HT-29 (cell line): ENCODE measurements at places on chromosomes 7 and 10.

- DNase-seq, result no peak
Observed at GRCh38 chr7:39663263-39663662, 39.9 kb downstream of the RALA start.

GRCh38 chr10:122748496-122748895 lies 48.9 kb upstream of the C10orf120 start:
- no peak for DNase-seq

DNA sequence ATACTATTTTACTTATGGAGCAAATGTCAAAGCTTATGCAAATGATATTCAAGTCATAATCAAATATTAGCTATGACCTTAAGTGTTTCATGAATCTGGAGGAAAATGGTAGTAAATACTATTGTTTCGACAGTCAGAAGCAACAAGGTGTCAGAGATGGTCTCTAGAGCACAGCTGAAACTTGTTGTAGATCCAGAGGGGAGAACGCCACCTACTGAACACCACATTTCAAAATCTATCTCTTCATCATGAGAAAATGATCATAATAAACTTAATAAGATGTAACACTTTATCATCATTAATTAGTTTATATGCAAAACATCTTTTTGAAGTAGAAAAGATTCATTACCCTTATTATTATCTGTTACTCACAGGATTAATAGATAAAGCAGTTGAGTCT lies 418.7 kb downstream of the GATA3 start:
- no peak for DNase-seq

GRCh38 chr7:38630720-38631673 lies at the start of gene AMPH:
Gene AMPH, minus strand, starts transcription at chr7:38631373. Its CDS starts 22 bp downstream, at chr7:38631351.
- no peak for DNase-seq

- peak; percentile 16 for DNase-seq
Observed at GRCh38 chr10:89279421-89279869, 22.4 kb upstream of the IFIT2 start.

DNA sequence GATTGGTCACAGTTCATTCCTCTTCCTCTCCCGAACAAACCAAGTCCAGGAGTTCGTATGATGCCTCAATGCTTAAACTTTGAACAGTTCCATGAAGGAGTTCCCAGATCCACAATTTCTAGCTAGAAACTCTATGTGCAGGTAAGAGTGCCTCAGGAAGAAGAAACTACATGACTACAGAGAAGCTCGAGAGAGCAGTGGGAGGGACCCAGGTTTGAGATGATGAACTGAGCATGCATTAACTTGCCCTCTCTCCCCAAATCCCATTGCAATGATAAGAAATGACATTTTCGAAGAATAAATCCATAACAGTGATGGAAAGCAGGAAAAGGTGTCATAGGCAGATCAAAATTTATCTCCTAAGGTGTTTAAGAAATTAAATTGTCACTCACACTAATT lies 140.6 kb upstream of the JCAD start:
- no peak for DNase-seq

DNA sequence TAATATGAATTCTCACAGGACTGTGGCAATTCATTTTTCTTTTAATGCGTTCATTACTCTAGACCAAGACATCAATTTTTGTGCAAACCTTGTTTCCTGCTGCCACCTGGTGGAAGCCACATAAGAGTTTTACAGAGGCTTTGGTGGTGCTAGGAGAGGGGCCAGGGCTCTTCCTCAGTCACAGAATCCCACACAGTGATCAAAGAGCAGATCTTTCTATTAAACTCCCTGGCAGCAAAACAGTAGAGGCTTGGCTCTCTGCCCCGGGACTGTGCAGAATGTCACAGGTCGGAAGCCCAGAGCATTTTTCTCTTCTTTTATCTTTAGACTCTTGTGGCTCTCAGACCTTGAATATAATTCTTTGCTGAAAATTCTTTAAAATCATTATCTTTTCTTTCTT lies 506.4 kb upstream of the C7orf33 start:
- DNase-seq, result peak; percentile 81

GRCh38 chr7:30253796-30254165 lies 30.6 kb upstream of the ZNRF2 start:
- DNase-seq, result peak; percentile 13

DNA sequence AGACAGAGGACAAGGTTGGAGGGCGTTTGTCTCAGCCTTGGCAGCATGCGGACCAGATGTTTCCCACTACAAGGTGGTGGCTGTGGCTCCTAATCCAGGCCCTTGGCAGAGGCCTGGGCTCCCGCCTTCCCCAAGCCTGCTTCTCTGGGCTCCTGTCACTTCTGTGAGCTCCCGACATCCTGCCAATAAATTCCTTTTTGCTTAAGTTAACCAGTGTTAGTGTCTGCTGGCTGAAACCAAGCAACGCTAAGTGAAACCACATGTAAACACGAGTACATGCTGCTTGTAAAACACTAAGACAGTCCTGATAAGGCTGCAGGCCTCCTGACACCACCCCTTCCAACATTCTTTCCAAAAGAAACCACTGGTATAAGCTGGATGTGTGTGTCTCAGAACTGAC lies 263.6 kb upstream of the ZMIZ1 start:
- DNase-seq, result peak; percentile 92

DNA sequence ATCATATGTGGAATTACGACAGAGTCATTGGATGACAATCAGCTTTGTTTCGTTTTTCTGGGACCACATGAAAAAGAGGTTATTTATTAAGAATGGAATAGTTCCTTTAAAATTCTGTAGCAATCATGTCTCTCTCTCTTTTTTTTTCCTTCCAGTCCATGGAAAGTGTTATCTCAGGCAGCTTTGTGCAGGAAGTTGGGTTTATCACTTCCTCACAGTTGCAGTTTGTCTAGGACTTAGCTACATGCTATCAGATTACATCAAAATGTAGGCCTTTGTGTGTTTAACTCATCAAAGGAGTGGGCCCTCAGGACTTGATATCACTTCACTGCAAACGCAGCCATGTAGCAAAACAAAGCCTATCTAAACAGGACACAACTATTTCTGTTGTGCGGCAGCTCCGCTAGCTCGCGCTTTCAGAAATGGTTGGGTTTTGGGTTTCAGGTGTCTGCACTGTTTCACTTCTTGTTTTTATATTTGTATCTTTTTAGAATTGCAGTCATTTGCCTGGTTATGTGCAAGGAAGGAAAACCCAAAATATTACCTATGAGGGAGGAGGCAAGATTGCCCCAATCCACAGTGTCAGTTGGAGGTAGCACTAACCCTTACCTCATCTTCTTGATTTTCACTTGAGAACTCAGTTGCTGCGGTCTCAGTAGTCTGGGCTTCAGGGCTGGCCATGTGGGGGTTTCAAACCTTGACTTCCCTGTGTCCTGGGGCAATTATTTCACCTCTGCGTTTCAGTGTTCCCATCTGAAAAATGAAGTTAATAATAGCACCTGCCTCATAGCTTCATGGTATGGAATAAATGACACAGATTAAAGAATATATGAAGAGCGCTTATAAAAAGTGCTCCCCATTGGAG lies 66.7 kb downstream of the HHEX start:
- DNase-seq, result no peak

GRCh38 chr10:46019177-46019528 lies 11.3 kb downstream of the NCOA4 start:
- DNase-seq, result no peak

- peak; percentile 95 for DNase-seq
Observed at GRCh38 chr10:73246646-73247508, at the start of gene DNAJC9. Gene DNAJC9, minus strand, starts transcription at chr10:73247255. Its CDS starts 66 bp downstream, at chr10:73247189.

- DNase-seq, result peak; percentile 65
Observed at GRCh38 chr10:16832351-16833080, 15.3 kb upstream of the RSU1 start.

DNA sequence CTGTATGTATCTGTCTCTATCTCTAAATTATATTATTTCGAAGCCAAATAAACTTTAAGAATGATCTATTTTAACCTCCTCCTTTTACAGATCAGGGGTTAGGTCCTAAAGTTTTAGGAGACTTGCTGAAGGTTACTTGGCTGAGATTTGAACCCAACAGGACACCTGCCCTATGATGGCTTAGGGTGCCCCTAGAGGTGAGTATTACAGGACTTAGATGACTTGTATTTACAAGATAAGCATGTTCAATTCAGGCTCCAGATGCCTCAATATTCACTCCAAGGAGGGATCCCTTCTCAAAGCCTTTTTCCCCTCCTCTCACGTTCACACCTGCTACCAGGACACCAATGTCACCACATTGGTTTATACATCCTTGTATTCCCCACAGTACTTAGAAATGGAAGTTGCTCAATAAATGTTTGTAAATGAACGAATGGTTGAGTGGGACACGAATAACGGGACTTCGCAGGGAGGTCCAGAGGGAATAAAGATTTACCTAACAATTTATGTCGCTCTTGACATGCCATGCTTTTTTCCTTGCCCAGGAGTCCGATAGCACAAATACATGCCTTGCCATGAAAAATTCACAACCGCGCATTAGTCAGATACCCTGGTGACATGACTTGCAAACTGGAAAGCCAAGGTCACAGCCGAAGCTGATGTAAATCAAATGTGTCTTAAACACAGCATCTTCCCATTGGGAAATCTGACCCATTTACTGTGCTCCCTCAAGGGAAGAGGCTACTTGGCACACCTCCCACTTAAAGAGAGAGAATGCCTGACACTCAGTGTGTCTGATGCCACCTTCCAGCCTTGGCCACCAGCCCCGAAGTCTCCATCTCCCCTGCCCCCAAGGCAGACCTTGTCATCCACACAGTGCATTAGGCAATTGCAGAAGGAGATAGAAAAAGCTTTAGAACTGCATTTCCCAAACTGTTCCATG lies 872.2 kb upstream of the AUTS2 start:
- DNase-seq, result no peak

DNA sequence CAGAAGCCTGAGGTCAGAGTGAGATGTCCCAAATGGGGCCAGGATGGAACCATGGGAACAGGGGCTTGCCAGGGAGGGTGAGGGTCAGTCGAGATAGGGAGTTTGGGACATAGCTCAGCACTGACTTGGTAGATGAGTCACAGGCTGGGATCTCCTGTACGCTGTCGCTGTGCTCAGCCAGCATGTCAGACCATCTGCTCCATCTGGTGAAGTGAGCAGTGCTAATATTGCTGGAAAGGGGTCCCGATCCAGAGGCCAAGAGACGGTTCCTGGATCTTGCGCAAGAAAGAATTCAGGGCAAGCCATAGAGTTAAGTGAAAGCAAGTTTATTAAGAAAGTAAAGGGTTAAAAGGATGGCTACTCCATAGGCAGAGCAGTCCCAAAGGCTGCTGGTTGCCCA lies 505.6 kb downstream of the GALNT17 start:
- no peak for DNase-seq

DNA sequence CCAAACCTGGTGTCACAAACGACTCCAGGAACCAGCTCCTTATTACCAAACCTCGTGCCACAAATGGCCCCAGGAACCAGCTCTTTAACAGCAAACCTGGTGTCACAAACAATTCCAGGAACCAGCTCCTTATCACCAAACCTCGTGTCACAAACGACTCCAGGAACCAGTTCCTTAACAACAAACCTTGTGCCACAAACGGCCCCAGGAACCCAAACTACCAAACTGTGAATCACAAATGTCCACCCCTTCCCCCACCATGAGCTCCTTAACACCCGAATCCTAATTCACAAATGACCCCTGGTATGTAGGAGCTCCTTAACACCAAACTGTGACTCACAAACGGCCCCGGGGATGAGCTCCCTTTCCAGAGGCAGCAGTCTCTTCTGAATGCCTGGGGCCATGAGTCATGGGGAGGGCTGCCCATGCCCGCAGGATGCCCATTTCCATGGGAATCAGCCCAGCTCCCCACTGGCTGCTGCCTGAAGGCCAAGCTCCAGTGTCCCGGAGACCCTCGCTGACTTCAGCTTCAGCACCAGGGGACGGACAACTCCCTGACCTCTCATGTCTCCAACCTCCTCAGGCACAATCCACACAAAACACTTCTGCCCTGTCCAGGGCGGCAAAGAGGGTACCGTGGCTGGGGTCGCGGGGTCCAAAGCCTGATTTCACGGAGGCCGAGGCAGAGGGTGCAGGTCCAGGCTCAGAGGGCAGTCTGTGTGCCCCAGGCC lies 213.1 kb downstream of the ELFN1 start:
- DNase-seq, result peak; percentile 54

GRCh38 chr10:129136074-129136473 lies 331.0 kb upstream of the MGMT start:
- no peak for DNase-seq
